Cardiac muscle cell (in vitro differentiated cells and primary cell): ENCODE measurements at places on chromosomes 3 and 15.

- DNase-seq = no peak
- H3K4me1 ChIP-seq = no peaks in the 10 kb centered on the region
- no peaks in the 10 kb centered on the region for H3K27me3 ChIP-seq
- no peak overlapping the region for H3K4me3 ChIP-seq
- H3K27ac ChIP-seq = no peak overlapping the region
These were observed 14.7 kb downstream of the MYH15 start for GRCh38 chr3:108495717-108496116.

DNA sequence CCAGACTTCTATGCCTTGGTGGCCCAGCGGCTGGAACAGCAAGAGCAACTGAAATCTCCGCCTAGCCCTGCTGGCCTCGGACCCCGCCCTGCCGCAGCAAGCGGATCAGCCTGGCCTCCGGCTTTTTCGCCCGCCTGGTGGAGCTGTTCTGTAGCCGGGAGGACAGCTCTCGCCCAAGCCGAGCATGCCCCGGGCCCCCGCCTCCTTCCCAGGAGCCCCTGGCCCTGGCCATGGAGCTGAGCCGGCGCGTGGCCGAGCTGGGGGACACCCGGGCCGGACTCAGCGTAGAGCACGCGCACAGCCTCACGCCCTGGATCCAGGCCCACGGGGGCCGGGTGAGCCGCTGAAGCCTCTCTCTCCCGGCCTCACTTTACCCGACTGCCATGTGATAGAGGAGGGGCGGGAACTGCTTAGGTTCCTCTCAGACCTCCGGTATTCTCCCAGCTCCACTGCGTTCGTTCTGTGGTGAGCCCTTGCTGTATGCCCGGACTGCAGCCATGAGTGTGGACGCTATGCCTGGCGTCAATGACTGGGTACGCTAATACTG is 24.1 kb upstream of the MRPL3 start:
- DNase-seq = peak; percentile 46
- H3K27me3 ChIP-seq = no peaks in the 10 kb centered on the region
- no peaks in the 10 kb centered on the region for H3K36me3 ChIP-seq
- no peaks in the 10 kb centered on the region for H3K4me1 ChIP-seq

DNA sequence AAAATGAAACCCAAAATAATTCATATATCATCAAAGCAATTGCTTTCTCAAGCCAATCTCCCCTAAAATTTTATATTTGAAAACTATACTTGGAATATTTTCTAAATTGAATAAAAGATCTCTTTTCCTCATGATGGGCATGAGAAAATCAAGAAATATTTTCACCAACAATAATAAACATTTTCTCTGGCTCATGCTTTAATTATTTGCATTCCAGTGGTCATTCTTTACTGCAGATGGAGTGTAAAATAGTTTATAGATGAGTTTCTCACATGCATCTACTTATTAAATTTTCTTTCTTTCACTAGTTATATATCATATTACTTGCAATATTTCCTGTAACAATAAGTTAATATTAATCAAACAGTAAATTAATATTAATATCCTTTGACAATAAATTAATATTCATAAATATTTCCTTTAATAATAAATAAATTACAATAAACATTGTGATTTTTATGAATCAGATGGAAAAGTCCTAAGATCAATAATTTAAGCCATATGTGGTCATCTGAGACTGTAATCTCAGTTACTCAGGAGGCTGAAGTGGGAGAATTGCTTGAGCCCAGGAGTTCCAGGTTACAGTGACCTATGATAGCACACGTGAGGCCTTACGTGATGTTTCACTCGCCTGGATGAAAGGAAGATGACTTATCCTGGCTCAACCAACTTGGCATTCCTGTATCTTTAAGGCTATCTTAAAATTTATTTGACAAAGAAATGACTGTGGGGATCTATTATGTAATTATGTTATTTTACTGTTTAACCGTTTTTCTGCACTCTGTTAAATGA is 958.8 kb downstream of the ZPLD1 start:
- no peak for DNase-seq
- H3K4me1 ChIP-seq = no peaks in the 10 kb centered on the region
- H3K27me3 ChIP-seq = no peaks in the 10 kb centered on the region
- H3K27ac ChIP-seq = no peak overlapping the region

DNA sequence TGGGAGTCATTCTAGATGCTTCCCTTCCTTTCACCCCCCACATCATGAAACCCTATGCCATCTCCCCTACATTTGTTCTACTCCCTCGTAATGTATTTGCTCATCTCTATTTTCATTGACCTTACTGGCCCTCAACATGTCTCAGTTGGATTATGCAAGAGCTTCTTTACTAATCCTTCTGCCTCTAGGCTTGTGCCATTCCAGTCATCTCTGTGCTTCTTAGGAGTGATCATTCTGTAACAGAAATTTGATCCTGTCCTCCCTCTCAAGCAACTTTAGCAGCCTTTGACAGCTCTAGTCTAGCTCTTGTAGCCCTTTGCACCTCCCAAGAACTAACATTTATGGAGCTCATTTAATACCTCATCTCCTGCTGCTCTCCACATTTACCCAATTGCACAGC is 64.7 kb downstream of the ISL2 start:
- peaks cover 4% of the 10 kb centered on the region for H3K4me1 ChIP-seq
- no peaks in the 10 kb centered on the region for H3K36me3 ChIP-seq
- DNase-seq = peak; percentile 12
- no peaks in the 10 kb centered on the region for H3K27me3 ChIP-seq
- no peak overlapping the region for H3K4me3 ChIP-seq
- no peak overlapping the region for H3K27ac ChIP-seq

DNA sequence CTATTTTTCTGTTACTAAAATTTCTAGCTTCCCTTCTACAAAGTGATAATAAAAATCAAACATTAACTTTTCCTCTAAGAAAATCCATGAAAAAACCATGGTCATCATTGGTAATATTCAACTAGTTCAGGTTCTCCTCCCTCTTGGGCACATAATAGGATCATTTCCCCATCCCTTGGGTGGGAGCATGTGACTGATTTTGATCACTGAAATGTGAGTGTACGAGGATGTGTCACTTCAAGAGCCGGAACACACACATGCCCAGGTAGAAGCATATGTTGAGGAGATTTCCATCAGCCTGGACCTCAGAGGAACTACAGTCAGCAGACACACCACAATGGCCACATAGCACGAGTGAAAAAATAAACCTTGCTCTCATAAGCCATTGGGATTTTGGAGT is 36.1 kb downstream of the AP3S2 start:
- no peak overlapping the region for H3K27ac ChIP-seq
- H3K4me1 ChIP-seq = no peaks in the 10 kb centered on the region
- H3K4me3 ChIP-seq = no peak overlapping the region
- no peak for DNase-seq
- H3K27me3 ChIP-seq = no peaks in the 10 kb centered on the region

DNA sequence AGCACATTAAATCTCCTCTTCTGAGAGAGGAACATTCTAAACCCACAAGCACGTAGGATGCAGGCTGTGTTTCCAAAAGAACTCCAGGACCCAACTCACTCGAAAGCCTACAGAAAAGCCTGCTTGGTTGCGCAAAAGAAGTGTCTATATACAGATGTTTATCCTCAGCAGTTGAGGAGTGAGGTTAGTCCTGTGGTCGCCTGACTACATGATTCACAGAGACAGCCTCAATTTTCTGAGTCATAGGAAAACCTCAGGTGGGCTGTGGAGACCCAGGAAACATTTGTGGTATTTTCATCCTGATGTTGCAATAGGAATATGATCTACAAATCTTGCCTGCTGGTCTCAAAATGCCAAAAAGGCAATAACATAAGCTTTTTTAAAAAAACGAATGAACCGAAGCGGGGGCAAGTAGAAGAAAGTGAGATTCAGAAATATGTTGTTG is 183.8 kb upstream of the THRB start:
- H3K27ac ChIP-seq = no peak overlapping the region
- no peak overlapping the region for H3K4me3 ChIP-seq
- peak; percentile 96 for DNase-seq
- H3K4me1 ChIP-seq = no peaks in the 10 kb centered on the region

GRCh38 chr3:65669163-65669875 is 369.4 kb downstream of the MAGI1 start:
- no peaks in the 10 kb centered on the region for H3K27me3 ChIP-seq
- no peak overlapping the region for H3K4me3 ChIP-seq
- no peak for DNase-seq
- no peaks in the 10 kb centered on the region for H3K36me3 ChIP-seq
- no peak overlapping the region for H3K27ac ChIP-seq

DNA sequence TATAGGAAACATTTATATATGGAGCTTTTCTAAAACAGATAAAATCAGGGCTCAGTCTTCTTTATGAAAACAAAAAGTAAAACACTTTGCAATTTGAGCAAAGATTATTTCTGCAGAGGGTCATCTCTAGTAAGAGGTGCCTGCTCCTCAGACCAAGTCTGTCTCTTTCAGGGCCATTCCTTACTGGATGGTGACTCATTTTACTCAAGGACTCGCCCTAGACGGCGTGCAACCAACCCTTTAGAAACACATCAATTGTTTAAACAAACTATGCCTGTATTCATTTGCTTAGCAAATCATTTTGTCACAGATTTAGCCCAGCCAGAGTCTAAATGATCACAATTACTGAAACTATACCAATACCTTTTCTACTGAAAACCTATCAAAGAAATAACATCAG is 242.8 kb upstream of the ICE2 start:
- H3K27ac ChIP-seq = no peak overlapping the region
- DNase-seq = peak; percentile 8
- H3K4me1 ChIP-seq = peaks cover 5% of the 10 kb centered on the region
- H3K36me3 ChIP-seq = no peaks in the 10 kb centered on the region

DNA sequence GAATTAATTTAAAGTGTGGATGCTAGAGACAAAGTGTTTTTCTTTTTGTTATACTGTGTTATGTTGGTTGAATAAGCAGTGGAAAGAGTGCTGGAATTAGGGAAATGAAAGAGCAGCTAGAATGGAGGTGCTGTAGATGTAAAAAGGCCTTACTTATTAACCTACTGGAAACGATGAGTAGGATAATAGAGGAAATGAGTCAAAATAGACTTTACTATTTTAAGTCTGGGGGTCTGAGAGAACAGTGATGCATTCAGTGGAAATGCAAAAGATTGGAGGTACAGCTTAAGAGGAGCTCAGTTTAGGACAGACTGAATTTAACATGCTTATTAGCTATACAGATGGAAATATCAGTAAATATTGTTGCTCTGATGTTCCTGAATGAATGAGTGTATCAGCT is 674.0 kb downstream of the OTOL1 start:
- H3K27ac ChIP-seq = no peak overlapping the region
- H3K36me3 ChIP-seq = no peaks in the 10 kb centered on the region
- DNase-seq = no peak
- no peaks in the 10 kb centered on the region for H3K27me3 ChIP-seq
- no peaks in the 10 kb centered on the region for H3K4me1 ChIP-seq

DNA sequence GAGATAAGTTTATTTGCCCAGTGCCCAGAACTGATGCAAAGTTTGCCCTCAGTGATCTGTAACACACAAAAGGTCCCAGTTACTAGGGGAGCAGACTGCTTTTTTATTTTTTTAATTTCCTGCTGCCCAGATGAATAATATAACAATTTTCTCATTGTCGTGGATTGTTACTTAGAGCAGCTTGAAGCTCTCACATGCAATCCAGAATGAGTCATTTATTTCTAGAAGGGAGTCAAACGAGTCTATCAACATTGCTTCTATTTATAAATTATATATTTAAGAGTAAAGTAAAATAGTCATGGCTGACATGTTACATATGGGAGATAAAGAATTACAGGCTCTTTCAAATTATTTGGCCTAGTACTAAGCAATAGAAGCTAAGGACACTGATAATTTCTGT is 41.3 kb downstream of the MEIS2 start:
- H3K4me3 ChIP-seq = no peak overlapping the region
- H3K36me3 ChIP-seq = peaks cover 74% of the 10 kb centered on the region
- peaks cover 39% of the 10 kb centered on the region for H3K4me1 ChIP-seq
- peak; percentile 85 for DNase-seq
- H3K27me3 ChIP-seq = no peaks in the 10 kb centered on the region

DNA sequence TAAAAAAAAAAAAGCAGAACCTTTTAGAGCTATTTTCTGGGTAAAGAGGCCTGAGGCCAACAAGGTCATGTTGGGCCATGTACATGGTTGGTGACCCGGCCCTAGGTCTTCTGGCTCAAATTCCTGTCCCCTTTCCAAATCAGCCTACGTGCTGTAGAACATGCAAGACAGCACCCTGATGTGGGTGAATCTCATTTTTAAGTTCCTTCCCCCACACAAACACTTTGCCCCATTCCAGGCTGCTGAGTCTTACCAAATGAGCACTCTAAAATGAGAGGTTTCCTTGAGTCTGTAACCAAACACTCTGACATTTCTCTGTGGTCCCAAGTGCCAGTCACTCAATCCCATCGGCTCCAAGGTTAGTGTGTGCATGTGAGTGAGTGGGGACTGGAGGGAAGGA is 9.4 kb downstream of the BCL6 start:
- H3K36me3 ChIP-seq = no peaks in the 10 kb centered on the region
- H3K4me1 ChIP-seq = peaks cover 11% of the 10 kb centered on the region
- no peak overlapping the region for H3K27ac ChIP-seq
- H3K27me3 ChIP-seq = no peaks in the 10 kb centered on the region

- H3K36me3 ChIP-seq = no peaks in the 10 kb centered on the region
- no peaks in the 10 kb centered on the region for H3K27me3 ChIP-seq
- H3K4me3 ChIP-seq = peak overlapping the region; percentile 49
- peaks cover 71% of the 10 kb centered on the region for H3K4me1 ChIP-seq
- H3K27ac ChIP-seq = peak overlapping the region; percentile 98
- DNase-seq = peak; percentile 31
These were observed 340.3 kb downstream of the FOXP1 start for GRCh38 chr3:71243229-71243628.

DNA sequence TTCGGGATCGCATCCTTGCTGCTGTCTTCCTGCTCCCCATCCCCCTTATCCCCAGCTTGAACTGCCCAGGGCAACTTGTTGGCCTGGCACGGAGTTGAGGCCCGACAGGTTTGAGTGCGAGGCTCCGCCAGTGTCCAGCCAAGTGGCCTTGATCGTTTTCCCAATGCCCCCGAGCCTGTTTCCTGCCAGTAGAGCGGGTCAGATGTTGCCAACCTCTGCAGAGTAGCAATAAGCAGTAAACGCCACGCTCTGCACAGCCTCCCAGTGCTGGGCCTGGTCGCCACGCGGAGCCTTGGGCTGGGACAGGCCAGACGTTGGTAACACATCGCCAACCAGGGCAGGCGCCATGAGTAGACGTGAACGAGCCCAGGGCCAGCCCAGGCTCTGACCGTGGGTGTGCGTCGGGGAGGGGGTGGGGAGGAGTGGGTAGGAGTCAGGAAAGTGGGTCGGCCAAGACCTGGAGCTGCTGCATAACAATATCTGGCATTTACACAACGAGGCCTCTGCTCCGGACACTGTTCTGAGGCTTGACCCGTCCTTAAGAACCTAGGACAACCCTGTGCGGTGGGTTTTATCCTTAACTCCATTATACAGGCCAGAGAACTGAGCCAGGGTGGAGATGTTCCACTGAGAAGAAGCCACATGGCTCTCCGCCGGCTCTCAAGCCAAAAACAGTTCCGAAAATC is 444 bp upstream of the ABHD14A start:
- H3K4me3 ChIP-seq = peak overlapping the region; percentile 51
- H3K4me1 ChIP-seq = peaks cover 21% of the 10 kb centered on the region
- H3K36me3 ChIP-seq = no peaks in the 10 kb centered on the region
